MCF 10A (cell line): ENCODE measurements at places on chromosomes 5 and 9. TPM values are rescaled to one million over a fixed set of nuclear protein-coding genes. Genes with fewer than 3 reads are reported as not detected.

Gene DNAH5
- total RNA-seq = 0.05 and 0.07 TPM in 2 replicates

GRCh38 chr5:81779125-81779915 is 28.4 kb upstream of the SSBP2 start:
- peak; percentile 16 for DNase-seq

DNA sequence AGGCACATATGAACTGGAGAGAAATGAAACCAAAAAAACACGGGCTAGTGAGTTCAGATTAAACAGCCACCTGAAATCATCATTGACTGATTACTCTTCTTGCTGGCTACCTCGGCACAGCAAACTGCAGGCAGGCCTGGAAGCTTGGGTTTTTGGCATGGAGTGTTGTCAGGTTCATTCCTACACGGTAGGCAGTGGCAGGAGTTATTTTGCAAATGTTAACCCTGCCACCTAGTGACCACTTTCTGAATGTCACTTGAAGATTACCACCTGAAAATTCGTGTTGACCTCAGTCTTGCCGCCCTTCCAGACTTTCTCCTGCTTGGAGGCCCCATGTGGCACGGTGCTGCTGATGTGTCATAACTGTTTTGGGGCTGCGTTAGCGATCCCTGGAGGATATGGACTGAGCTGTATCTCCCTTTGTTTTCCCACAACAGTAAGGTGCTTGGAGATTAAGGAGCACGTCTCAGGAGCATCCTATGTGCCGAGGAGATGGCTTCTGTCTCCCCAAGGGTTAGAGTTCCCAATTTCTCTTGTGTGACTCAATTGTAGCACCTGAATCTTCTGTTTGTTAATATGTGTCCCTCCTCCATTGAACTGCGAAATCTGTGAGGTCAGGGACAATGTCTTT is 12.7 kb upstream of the CD180 start:
- peak; percentile 88 for DNase-seq

DNA sequence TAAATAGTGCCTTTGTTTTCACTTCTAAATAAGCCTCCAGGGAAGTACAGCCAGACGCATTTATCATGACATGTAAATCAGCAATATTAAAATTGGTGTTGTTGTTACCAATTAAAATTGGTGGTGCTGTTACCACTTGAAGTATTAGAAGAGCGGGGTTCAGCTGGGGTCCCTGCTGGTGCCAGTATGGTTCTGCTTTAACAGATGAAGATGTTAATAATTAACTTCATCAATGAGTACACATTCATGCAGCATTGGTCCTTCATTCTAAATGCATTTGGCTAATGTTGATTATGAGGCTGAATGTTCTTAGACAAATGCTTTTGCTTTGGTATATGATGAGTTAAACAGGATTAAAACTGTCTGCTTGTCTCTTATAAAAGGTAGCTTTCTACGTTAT is 67.6 kb upstream of the TMC1 start:
- DNase-seq = no peak

DNA sequence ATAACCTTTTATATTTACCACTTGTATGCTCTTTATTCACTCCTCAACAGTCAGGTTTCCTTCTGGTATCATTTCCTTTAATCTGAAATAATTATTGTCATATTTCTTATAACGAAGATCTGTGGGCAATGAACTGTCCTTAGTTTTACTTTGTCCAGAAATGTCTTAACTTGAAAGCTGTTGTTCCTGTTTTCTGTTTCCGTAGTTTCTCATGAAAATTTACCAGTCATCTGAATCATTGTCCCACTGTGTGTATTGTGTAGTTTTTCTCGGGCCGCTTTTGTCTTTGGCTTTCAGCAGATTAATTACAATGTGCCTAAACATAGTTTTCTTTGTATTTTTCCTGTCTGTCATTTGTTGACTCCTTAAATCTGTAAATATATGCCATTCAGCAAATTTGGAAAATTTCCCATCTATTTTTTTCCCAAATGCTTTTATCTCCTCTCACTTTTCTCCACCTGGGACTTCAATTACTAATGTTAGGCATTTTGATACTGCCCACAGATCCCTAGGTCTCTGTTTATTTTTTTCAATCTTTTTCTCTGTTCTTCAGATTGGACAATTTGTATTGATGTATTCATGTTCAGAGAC is 74.9 kb downstream of the PDE8B start:
- DNase-seq = no peak

DNA sequence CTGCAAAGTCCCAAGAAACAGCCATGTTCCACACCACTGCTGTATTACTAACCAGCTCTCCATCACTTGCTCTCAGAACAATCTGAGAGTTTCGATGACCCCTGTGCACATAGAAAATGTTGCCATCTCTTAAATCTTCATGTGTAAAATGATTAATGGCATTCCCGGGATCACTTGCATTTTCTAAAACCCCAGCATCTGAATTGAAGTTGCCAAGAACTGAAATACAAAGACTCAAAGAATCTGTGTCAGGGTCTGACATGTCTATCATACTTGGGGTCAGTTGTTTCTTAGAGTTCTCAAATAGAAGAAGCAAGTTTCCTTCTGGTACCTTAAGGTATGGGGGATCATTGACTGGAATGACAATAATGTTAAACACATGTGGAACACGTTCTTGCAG is 115.1 kb downstream of the ESM1 start:
- DNase-seq = no peak

GRCh38 chr9:93684161-93684765 is 107.9 kb downstream of the PHF2 start:
- no peak for DNase-seq
